ENCODE measurements at places on chromosomes 4 and X. TPM values are rescaled to one million over a fixed set of nuclear protein-coding genes. Genes with fewer than 3 reads are reported as not detected.

DNA sequence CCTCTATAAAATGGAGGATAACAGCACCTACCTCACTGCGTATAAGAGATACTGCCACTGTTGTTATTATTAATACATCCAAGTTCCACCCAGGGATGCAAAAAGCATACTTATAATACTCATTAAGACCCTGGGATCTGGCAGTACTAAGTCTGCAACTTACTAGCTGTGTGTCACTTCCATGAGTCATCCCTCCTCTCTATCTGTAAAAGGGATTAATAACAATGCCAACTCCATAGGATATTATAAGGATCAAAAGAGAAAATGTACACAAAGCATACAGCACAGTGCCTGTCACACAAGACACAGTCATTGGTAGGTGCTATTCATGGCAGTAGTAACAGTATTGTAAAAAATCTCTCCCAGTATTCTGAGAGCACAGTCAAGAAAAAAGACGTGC, 216.7 kb downstream of the HS6ST2 start:
- DNase-seq = peak; percentile 32

Gene UGT2B7
- not detected for total RNA-seq

- DNase-seq = peak; percentile 27
Observed at GRCh38 chrX:110992611-110993010, 103.4 kb upstream of the PAK3 start.

Gene CENPI
- total RNA-seq = 18.4 TPM

DNA sequence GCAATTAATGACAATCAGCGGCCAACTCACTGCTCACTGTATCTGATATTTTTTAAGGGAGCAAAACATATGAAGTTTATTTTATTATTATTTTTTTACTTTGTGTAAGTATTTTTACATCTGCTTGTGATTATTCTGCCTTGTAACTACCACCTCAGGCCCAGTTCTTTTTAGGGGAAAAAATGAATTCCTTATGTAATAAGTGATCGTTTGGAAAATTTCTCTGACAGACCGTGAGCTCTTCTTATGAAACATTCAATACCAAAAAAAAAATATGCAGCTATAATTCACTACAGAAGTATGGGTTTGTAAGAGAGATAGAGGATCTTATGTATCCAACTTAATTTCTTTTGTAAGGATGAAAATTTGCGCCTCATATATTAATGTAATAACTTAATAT, 33.5 kb upstream of the STOX2 start:
- DNase-seq = no peak

GRCh38 chrX:68880846-68881552, 52.2 kb downstream of the EFNB1 start:
- DNase-seq = no peak

DNA sequence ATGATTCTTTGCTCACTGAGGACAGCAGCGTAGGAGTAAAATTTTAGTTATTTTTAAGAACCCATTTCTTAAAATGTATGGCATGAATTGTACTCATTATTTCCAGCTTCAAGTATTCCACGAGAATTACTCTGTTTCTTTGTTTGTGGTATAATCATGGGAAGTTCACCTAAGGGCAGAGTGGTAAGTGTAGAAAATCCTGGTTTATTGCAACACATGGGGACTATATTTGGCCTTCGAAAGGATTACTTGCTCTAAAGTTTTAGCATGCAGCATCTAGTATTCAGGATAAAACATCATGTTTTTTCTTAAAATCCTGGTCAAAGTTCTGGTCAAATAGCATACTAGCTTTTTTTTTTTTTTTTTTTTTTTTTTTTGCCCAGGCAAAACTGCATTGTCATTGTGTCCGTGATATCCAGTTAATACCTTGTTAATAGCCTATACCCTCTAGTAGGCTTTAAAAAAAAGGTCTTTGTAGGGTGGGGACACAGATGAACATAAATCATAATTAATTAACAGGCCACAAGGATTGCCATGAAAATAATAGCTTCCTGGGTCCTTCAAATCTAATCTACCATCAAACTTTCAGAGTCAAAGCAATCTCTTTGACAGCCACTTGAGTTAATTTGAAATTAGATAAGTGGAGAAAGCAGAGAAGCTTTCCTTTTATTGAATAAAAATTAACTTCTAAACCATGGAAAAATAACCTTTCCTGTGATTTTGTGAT, 44.6 kb upstream of the VEGFC start:
- DNase-seq = no peak

GRCh38 chr4:183639291-183639690, 19.7 kb downstream of the RWDD4 start:
- no peak for DNase-seq

Gene FGF2
- 16.7 TPM for total RNA-seq

DNA sequence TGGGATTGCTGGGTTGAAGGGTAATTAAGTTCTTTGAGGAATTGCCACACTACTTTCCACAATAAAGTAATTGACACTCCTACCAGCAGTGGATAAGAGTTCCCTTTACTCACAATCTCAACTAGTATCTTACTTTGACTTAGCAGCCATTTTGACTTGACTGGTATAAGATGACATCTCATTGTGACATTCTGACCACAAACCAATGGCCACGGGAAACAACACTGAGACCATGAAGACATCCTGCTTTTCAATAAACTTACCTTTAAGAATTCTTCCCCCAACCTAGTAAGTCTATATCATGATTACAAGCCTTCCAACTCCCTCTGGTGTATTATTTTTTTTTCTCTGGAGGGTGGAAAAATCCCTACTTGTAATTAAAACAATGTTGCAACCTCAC, 66.9 kb upstream of the WDR1 start:
- DNase-seq = no peak

GRCh38 chrX:149628280-149628679, 3.3 kb downstream of the TMEM185A start:
- DNase-seq = no peak

DNA sequence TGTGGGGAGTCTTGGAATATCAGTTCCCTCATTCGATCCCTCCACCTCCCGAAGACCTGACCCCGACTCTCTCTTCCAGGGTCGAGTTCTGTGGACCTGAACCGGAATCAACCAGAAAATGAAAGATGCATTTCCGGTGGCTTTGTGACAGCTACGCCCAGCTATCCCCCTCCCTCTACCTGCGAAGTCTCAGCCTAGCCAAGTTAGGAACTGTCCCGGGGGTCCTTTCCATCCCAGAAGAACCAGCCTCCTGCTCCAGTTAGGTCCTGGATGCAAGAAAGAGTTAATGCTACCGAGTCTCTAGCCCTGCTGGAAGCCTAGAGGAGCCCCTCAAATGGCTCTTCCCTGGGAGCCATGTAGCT, 13.4 kb upstream of the ETDC start:
- no peak for DNase-seq

- DNase-seq = no peak
Observed at GRCh38 chrX:38045538-38046096, 39.3 kb downstream of the SYTL5 start.

DNA sequence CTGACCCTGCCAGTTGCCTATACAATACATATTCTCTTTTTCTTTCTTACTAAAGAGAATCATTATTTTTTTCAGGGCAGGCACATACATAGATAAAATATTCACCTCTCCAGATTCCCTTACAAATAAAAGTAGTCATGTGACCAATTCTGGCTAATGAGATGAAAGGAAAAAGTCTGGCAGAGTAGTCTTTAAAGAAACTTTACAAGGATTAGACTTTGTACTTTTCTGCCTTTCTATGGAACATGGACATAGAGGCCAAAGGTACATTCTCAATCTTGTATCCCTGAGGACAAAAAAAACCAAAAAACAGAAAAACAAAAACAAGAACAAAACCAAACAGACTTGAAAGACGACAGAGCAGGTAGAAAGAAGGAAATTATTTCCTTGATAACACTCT, 75.6 kb downstream of the DCK start:
- DNase-seq = no peak

Gene PROM1
- total RNA-seq = not detected

- peak; percentile 76 for DNase-seq
Observed at GRCh38 chr4:10879411-10880110, 195.0 kb upstream of the CLNK start.

Gene KDM6A
- total RNA-seq = 14.4 TPM

Gene CXCL1
- not detected for total RNA-seq

DNA sequence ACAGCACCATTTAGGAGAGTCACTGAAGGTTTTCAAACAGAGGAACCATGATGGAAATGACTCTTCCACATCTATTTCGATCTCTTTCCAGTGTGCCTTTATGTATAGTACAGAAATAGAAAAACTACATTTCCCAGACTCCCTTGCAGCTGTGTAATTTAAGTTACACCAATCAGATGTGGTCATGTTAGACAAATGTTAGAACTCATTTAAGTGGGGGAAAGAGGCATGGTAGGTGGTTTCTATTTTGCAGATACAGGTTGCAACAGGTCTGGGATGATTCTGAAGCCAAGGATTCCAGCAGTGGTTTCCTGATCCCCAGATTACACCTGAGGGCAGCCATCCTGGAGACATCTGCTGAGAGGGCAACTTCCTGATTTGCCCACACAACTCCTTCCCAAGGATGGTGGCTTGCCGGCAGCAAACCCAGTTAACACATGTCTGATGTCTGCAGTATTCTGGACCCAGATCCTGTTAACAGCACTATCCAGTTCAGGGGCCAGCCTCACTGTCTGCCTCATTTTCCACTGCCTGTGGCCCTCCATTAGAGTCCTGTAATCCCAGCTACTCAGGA, 38.7 kb upstream of the PDK3 start:
- peak; percentile 8 for DNase-seq

GRCh38 chrX:69568828-69569227, 47.1 kb upstream of the EDA start:
- DNase-seq = no peak

Gene KLHL4
- 8.5 TPM for total RNA-seq

DNA sequence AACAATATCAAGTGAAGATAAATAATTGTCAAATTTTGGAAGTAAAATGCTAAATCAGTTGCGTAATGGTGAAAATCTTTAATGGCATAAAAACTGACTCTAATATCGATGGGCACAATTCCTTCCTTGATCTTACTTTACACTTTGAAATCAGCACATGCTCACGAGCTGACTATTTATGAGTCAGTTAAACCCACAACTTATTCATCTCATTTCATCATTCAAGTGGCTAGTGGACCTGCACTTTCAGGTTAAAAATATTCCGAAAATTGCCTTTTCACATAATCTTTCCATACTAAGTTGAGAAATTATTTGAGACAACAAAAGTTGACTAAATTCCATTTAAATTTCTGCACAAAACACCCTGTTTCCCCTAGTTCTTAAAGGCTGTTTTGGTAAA, 582.1 kb upstream of the TENM3 start:
- DNase-seq = peak; percentile 76

GRCh38 chr4:71732706-71733105, 51.2 kb downstream of the GC start:
- DNase-seq = no peak

- no peak for DNase-seq
Observed at GRCh38 chrX:49210406-49210805, 10.4 kb upstream of the SYP start.

Gene CT45A6
- not detected for total RNA-seq

Gene FRMPD4
- 0.37 TPM for total RNA-seq

DNA sequence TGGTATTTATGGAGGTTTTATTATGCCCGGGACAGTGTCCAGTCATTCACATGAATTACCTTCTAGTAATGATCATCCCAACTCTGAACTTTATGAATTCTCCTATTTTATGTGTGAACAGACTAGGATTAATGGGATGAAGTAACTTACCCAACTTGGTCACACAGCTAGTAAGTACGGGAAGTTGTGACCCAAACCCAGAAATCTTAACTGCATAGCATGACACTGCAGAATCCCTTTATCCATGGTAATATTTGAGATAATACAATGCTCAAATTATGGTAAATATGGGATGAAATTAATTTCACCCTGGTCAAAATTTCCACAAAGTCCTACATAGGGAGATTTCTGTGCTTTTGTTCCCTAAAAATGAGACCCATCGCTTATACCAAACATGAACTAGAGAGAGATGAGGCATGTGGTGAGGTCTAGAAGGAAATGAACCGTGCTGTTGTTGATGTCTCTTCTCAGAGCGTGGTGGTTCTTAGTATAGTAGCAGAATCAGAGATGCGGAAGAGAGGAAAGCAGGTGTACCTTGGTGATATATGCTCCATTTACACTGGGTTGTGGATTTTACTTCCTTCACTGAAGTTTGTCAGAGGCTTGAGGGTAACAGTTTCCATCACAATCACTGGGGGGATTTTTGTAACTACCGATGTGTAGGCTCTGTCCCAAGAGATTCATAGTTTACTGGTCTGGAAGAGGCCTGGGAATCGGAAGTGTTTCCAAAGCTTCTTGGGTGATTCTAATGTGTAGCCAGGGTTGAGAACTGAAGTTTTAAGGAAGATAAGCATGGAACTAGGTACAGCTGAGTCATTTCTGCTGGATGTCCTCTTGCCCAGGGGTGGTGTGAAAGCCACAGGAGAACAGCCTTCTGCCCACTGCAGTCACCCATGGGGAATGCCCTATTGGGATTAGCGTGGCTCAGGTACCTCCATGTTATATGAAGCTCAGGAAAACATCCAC, 30.2 kb upstream of the FAM9C start:
- DNase-seq = no peak

Gene RHOXF1
- not detected for total RNA-seq

Gene F9
- not detected for total RNA-seq

DNA sequence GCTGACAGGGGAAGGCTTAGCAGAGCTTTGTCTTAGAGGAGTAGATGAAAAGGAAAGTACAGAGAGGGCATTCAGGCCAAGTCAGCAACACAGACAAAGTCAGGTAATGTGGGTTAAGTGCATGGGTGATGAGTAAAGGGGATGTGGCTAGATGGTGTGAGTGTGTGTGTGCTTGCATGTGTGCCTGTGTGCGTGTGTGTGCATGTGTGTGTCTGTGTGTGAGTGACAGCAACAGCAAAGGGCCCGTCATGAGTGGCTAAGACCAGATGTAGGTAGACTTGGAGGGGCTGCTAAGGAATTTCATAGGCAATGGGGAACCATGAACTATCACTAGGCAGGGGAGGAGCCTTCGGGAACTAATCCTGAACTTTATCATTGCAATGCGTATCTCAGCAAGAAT, 2.2 kb upstream of the GPR78 start:
- DNase-seq = no peak

Gene KCND1
- 0.23 TPM for total RNA-seq

Gene MED14
- 13.3 TPM for total RNA-seq

- peak; percentile 86 for DNase-seq
Observed at GRCh38 chrX:7515681-7516413, 327.1 kb upstream of the VCX start.
